ENCODE measurements at places on chromosomes 6 and 20.

GRCh38 chr6:88349511-88349910 lies 183.4 kb upstream of the CNR1 start:
- no peak for DNase-seq

- no peak for DNase-seq
These were observed 67.8 kb upstream of the RALGAPA2 start for GRCh38 chr20:20780127-20780824.

- no peak for DNase-seq
These were observed 52.9 kb upstream of the UFL1 start for GRCh38 chr6:96468681-96469224.

- no peak for DNase-seq
These were observed 53.9 kb upstream of the ECI2 start for GRCh38 chr6:4189249-4189648.

- DNase-seq, result no peak
These were observed 152.4 kb downstream of the THBS2 start for GRCh38 chr6:169101036-169101805.

- DNase-seq, result no peak
These were observed 112.8 kb upstream of the INSM1 start for GRCh38 chr20:20255099-20255498.

GRCh38 chr20:48070991-48071652 lies 285.8 kb upstream of the SULF2 start:
- DNase-seq, result no peak

DNA sequence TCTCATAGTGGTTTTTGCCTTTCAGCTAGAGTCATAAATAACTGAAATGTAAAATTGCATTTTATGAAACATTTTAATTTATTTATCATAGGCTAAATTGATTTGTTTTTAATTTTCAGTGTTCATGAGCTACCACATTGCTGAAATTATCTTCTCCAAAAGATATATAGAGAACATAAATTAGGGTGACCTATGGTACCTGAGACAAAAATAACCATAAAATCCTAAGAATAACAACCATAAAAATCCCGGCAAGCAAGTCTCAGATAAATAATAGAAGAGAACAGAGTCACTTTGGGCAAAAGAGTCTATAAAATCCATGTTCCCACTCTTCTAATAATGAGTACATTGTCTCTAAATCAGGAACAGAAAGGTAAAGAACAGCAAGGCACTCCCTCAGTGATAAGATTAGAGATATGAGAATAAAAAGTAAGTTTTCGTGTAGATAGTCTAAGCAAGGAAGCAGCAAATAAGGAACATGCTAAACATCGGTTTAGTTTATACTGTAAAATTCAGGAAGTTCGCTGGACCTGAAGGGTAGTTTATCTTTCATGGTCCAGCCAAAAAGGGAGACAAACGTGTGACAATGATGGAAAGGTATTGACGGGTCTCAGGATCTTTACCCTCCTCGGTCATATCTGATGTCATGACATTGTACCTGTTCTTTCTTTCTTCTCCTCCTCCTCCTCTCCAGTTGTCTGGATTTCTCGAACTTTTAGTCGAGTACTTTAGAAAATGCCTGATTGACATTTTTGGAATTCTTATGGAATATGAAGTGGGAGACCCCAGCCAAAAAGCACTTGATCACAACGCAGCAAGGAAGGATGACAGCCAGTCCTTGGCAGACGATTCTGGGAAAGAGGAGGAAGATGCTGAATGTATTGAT lies 117.6 kb downstream of the TMEM242 start:
- DNase-seq, result no peak

DNA sequence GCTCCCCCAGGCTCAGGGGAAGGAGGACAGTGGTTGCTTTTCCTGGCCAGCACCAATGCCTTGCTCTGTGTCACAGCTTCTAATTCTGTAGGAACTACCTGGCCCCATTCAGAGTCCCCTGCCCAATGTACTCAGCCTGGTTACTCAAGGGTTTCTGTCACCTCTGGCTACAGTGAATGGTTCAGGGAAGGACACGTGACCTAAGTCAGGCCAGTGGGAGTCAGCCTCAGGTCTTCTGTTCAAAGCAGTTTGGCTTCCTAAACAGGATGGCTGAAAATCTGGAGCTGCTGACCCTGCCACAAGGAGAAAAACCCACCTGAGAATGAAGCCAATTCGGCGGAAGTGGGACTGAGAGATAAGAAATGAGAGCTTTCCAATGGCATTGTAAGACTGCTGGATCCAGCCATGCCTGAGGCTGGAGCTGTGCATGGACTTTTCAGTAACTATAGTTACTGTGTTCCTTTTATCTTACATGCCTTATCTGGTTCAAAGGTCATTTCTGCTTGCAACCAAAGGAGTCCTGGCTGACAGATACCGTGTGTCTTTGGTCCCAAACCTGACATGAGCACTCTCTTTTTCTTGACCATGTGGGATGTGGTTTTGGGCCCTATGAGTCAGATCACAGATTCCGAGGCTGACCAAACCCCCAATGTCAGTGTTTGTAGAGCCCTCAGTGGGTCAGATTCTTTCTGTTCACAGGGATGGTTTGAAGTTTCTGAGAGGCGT lies 104.3 kb downstream of the SULF2 start:
- DNase-seq, result no peak

- no peak for DNase-seq
These were observed 214.6 kb downstream of the HDGFL1 start for GRCh38 chr6:22783931-22784330.

GRCh38 chr6:144364208-144364720 lies 79.1 kb downstream of the UTRN start:
- no peak for DNase-seq

GRCh38 chr20:44691424-44692423 lies 23.4 kb upstream of the CCN5 start:
- DNase-seq, result no peak

DNA sequence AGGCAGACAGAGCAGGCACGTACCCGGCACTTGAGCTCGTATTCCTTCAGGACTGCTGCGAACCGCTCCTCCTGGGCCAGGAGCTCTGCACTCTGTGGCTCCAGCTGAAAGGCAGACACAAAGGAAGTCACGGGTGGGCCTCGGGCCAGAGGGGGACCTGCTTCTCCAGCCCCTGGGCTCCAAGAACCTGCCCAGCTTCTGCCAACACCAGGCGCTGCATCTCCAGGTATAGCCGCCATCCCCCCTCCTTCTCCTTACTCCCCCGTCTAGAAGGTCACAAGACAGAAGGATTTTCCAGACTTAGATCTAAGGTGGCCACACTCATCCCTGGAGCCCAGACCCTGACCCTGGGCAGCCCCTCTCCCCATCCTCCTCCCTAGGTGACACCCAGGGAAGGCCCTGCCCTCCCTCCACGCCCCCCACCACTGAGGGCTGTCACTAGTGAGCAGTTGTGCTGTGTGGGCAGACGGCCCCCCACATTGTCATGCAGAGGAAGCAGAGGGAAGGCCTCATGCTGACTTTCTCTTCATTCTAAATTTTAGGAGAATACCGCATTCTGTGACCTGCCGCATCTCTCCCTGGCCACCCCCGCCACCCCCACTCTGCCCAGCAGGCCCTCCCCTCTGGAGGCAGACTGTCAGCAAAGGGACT lies 81.9 kb downstream of the GINS1 start:
- no peak for DNase-seq

GRCh38 chr6:150203871-150204545 lies 61.2 kb downstream of the PPP1R14C start:
- no peak for DNase-seq

- DNase-seq, result peak; percentile 75
These were observed at the start of gene ADA for GRCh38 chr20:44651684-44652423. TSS of gene ADA (minus strand) at chr20:44651699. CDS start at chr20:44651607, 92 bp downstream.

GRCh38 chr6:56759521-56759920 lies 116.8 kb upstream of the DST start:
- no peak for DNase-seq

- no peak for DNase-seq
These were observed 646.7 kb upstream of the DEFB115 start for GRCh38 chr20:30610751-30611150.

GRCh38 chr20:58553166-58553696 lies 38.0 kb upstream of the APCDD1L start:
- no peak for DNase-seq

DNA sequence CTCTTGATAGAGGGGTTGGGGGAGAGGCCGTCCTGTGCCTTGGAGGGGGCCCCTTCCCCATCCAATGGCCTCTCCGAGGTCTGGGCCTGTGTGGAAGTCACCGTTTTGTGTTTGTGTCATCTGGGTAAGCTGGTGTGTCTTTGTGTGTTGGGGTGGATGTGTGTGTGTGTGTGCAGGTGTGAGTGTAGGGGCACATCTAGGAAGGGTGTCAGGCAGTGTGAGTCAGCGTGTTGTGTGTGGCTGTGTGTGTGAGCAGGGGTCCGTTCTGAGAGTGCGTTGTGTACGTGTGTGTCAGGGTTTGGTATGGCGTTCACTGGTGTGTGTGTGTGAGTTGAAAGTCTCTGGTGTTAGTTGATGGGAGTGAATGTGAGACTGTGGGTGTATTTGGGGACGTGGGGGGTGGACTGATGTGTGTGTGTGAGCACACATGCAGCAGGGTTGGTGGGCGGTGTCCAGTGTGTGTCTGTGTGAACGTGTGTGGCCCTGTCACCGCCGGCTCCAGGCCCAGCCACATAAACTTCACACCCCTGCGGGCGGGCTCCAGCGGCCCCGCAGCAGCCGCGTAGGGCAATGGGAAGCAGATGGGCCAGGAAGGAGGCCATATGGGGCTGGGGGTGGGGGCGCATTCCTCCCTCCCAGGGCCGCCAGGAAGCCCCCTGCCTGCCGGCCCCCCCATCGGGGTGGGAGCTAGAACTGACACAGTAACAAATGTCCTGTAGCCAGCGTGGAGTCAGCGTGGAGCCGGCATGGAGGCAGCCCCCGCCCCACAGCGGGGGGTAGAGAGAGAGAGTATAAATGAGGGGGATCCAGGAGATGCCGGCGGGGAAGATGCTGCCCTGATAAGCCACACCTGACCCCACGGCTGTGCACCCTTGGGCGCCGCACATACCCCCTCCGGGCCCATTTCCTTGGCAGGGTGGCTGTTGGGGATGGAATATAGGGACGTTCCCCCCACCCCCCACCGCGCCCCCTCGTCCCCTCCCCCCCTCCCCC lies 32.1 kb downstream of the SNAI1 start:
- no peak for DNase-seq

DNA sequence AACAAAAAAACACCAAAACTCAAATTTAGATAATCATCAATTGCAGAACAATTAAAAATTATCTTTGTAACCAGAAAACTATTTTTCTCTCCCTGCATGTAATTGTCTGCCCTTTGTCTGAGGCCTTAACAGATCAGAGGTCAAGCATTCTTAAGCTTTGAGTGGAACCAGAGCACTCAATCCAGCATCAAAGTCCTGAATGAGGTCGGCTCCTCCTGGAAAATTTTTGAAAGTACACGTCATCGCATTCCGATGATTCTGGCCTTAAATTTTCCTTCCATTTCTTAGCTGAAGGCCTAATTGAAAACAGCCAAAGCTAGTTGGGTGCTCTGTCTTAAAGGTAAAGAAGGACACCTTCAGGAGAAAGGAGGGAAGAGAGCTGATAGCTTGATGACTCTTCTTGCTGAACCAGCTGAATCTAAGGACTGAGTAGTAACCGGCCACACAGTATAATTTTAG lies 510.2 kb upstream of the SULF2 start:
- DNase-seq, result no peak

- no peak for DNase-seq
These were observed 35.5 kb upstream of the TMX4 start for GRCh38 chr20:8055096-8055495.

GRCh38 chr20:51497542-51498467 lies 44.7 kb downstream of the NFATC2 start:
- DNase-seq, result no peak

GRCh38 chr20:38601216-38602184 lies at the start of gene ARHGAP40:
TSS of gene ARHGAP40 (plus strand) at chr20:38601809.
- DNase-seq, result peak; percentile 46

DNA sequence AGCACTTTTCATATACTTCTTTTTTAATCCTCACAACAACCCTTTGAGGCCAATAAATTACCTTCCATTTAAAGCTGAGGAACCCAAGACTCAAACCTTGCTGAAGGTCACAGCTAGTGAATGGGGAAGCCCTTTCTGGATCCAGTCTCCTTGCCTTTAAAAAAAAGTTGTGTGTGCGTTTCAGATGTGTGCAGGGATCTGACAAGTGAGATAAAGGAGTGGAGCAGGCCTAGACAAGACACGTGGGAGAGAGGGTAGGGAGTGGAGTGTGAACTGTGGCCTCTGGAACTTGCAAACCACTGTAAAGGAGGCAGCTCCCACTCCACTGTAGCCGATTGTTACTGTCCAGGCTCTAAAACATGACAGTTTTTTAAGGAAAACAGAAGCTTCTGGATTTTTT lies 1.9 kb downstream of the KLHL32 start:
- DNase-seq, result no peak

DNA sequence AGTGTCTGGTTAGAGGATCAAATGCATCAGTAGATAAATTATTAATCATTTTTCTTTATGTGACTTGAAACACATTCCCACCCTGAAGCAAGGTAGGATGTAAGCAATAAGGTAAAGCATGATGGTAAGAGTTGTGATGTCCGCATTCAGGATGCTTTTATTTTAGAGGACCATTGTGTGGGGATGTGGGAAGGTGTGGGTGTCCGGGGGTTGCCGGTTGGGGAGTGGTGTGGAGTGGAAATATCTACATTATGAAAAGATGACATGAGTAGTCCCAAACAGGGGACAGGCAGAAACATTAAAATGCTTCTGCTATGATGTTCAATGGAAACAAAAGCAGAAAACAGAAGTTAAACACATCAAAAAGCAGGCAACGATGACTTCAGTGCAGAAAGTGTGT lies 215.4 kb downstream of the HIVEP2 start:
- DNase-seq, result no peak

DNA sequence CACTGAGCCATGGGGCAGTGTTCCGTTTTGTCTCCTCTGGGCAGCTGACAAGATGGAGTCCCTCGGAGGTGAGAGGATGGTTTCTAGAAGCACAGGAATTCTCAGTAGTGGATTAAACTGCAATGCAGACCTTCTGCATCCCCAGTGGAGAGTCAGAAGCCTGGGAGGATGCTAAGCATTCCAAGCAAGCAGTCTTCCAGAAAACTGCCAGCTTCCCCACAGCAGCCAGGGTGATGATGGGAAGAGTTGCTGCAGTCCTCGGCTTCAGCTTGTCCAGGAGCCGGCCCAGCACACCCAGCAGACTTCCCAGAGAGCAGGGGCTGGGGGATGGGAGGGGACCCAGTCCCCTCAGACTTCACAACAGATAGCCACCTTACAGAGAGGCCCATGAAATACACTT lies 163.6 kb downstream of the LY86 start:
- no peak for DNase-seq

DNA sequence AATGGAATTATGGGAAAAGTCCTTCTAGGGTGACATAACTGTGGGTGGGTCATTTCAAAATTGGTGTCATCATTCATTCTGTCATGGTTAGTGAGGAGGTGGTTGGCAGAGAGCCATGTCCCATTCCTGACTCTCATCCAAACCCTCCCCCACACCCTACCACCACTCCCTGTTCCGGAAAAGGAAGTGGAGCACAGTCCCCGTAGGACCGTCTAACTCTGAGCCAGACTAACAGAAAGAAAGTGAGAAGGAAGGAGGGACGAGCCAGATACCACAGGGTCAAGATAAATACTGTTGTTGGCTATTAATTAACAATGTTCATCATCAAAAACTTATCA lies 4.8 kb downstream of the TRIM10 start:
- no peak for DNase-seq
